Mesothelial cell of epicardium (in vitro differentiated cells): ENCODE measurements at places on chromosomes 2 and 18.
A peak's percentile ranks its signal among the peaks of the same experiment; 100 is the strongest.

- DNase-seq: no peak
Measured at GRCh38 chr2:66334237-66335029, 100.5 kb upstream of the MEIS1 start.

- DNase-seq: no peak
Measured at GRCh38 chr2:71547616-71548285, 94.4 kb downstream of the DYSF start.

DNA sequence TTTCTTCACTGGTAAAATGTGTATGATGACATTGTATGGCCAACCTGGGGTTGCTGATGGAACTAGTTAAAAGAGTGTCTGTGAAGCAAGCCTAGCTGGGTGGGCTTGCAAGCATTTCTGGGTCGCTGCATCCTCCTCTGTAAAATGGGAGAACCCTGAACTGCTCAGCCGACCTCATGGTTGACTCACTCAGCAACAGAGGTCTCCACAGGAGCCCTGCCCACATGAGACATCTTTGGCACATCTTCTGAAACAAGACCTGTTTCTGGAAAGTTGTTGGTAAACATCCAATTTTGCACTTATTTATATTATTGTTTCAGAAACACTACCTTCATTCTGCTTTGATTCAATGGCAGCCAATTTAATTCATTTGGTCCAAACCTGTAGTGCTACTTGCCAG lies 52.6 kb downstream of the BCL11A start:
- no peak for DNase-seq

GRCh38 chr18:54702686-54703085 lies 111.6 kb downstream of the DYNAP start:
- no peak for DNase-seq

DNA sequence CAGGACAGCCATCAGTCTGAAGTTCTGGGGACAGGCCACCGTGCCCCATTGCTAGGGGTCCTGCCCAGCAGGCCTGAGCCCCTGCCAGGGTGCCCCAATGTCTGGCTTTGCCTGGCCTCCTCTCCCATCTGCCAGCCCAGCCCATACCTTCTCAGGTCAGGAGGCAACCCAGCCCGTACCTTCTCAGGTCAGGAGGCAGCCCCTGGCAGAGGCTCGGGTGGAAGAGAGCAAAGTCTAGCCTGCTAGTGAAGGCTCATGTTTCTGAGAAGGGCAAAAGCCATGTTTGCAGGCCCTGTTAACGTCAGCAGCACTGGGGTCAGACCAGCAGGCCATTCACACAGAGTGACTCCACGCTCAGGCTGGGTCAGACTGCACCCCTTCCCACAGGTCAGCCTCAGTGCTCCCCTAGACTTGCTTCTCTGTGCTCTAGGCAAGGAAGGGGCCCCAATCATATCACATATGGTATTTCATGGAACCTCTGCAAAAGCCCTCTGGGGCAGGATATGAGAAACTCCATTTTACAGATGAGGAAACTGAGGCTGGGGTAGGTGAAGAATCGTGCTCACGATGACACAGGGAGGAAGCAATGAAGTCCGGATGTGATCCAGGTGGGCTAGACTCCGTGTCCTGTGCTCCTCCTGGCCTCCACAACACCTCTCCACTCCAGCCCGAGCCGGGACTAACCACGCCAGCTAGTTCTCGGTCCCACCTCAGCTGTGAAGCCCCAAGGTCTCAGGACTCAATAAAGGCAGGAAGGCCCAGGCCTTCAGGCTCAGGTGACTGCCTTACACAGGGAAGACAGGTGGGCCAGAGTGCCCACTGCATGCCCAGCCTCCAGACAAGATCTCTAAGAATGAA lies 9.5 kb downstream of the SDC1 start:
- DNase-seq: no peak

DNA sequence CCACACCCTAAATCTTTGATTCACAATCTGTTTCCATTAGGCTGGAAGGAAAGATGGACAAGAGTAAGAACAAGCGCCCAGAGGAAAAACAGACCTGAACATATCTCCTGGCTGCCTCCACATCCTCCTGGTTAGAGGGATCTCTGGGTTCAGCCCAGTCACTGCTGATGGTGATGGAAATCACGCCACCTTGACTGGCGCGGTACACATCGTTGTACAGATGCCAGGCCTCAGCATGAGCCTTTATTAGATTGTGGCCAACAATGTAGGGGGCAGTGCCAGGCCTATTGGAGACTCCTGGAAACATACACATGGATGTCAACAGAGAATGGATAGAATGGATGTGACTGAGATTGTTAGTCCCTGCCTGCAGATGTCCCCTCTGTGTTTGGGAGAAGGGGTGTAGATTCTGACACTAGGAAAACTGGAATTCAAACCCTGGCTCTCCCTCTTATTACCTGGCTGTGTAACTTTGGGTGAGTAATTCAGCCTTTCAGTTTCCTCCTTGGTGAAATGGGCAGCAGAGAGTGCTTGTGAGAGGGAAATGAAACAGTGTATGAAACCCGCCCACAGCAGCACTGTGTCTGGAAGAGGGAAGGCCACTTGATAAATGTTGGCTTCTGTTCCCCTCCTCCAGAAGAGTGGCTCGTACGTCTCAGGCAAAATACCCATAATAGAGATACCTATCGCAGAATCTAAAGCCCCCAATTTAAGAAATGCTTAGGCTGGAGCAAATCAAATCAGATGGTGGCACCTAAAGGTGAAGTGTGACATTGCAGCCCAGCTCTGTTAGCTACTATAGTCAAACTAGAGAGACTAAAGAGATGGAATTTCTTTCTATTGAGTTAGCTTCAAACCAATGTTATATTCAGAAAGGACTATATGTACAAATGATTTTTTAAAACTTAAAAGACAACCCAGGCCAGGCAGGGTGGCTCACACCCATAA lies 36.2 kb downstream of the LCT start:
- DNase-seq: no peak

DNA sequence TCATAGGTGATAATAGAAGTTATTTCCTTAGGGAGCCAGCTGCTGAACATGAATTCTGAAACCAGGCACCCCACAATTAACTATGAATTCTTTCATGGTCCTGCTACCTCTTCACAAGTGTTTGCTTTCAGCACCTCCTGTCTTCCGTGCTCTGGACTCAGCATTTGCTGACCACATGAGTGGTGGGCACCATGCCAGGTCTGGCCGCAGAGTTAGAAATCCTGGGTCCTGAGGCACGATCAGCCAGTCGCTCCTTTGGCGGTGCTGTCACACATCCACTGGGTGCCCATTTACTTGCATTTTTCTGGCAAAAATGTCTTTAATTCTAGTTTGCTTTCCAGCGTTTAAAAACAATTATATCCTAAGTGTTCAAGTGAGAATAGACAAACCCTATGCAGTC lies 196.4 kb upstream of the PXDN start:
- no peak for DNase-seq

- DNase-seq: no peak
Measured at GRCh38 chr2:118084491-118085089, 3.7 kb upstream of the INSIG2 start.

DNA sequence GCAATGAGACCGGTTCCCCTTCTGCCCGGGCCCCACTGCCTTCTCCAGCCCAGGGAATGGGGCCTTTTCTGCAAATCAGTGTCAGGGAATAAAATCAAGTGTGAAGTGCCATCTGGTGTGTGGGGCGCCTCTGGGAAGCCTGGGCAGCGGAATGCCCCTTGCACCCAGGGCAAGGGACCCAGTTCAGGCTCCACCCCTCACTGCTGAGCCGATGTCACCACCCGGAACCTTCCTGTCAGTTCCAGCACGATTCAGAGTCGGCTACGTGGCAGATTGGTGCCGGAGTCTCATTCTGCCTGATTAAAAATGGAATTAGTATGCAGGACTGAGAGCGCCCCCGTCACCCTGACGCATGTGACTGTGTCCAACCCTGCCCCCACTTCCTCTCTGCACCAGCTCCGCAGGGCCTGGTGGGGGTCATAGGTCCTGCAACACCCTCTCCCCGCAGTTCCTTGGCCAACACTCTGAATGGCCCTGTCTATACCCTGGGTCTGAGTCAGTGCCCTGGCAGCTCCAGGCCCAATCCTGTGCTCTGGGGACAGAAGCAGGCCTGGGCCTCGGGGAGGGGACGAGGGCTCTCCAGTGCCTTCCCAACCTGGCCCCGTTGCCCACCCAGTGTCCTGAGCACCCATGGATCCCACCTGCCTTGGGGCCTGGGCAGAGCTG lies 8.2 kb upstream of the ALPI start:
- no peak for DNase-seq

- DNase-seq: no peak
Measured at GRCh38 chr2:37109523-37109922, 25.2 kb downstream of the GPATCH11 start.

GRCh38 chr18:58535340-58536201 lies 93.3 kb downstream of the ALPK2 start:
- DNase-seq: no peak

DNA sequence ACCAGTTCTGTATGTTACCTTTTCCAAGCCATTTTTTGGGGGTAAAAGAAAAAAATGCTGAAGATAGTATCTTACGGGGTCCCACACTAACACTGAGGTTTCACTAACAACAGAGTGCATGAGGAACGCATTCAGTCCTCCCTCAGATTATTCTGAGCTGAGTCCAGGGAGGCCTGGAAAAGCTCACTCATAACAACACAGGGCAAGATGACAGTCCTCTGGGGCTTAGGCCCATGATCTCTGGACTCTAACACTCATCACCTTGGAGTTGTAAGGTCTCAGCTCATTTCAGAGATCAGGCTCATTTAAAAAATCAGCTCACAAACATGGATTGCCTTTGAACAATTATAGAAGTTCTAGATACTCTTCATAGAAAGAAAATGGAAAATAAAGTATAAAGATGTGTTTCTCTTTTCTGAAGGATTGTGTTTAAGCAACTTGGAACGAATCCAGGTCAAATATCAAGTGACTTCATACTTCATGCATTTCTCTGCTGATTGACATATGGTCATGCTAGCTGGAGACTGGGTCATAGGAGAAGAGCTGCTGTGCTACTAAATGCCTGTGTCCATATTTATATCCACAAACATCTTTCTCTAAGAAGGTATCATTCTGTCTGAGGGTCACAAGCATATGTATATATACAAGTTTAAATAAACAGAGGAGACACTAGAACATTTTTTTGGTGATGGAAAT lies 265.8 kb downstream of the ALK start:
- no peak for DNase-seq

DNA sequence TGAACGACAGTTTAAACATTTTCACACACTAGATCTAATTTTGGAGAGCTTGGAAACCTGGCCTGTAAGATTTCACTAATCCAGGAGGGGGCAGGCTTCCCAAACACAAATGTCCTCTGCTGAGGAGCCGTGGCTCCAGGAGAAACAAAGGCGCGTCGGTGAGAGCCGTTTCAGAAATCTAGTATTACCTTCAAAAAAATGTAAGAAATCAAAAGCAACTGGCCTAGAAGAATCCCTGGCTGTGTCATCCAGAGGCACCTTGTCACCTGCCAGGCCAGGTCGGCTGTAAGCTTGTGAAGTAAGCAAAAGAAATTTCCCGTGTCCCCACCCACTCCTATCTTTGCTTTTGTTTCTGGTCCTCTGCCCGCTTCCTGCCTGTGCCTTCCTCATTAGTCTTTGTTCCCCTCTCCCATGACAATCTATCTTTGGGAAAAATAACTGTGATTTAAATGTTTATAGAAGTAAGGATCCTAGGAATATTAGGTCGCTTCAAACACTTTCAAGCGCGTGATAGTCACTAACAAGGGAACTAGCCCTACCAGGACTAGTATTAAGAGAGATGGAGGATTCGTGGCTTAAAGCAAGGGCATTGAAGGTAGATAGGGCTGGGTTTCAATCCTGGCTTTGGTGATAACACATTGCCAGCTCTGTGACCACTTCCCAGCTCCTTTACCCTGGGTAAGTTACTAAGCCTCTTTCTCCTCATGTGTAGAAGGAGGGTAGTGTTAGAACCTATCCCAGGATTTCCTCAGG lies 99.5 kb upstream of the STK39 start:
- DNase-seq: peak; percentile 75

GRCh38 chr18:23126376-23127056 lies 8.8 kb upstream of the CABLES1 start:
- DNase-seq: no peak

DNA sequence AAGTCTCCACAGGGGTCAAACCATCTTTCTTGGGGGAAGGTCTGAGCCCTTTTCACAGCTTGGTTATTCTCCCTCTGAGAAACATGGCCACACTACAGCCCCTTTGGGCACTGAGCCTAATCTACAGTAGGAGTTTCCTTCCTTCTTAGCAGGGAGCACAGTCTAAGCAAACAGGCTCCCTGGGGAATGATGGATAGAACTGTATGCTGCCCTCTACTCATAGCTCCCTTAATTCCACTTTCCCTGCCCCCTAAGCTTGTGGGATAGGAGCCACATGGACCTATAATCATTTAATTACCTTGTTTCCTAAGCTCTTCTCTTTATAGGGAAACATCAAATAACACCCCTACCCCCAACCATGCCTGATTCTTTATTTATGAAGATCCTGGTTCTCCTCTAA lies 442.1 kb upstream of the MEX3C start:
- DNase-seq: no peak

- no peak for DNase-seq
Measured at GRCh38 chr2:42878581-42878980, 86.2 kb upstream of the HAAO start.

- no peak for DNase-seq
Measured at GRCh38 chr2:101805152-101806088, 107.9 kb downstream of the MAP4K4 start.

- DNase-seq: no peak
Measured at GRCh38 chr2:9665898-9666297, 35.1 kb upstream of the YWHAQ start.

GRCh38 chr2:55118643-55119083 lies 68.4 kb upstream of the RTN4 start:
- no peak for DNase-seq

DNA sequence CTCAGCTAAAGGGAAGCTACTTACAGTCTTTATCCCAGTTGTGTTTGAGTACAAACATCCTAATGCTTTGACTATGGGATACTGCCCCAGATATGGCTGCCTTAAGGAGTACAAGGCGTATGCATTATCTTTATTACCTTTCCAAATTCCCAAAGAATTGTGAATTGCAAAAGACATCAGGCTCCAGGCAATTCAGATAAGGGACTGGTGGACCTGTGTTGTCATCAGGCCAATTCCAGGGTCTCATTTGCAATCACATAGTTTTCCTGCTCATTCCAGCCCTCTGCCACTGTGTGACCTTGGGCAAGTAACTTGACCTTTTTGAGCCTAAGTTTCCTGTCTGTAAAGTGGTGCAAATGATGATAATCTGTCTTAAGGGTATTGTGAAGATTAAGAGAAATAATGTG lies 137.5 kb downstream of the FMNL2 start:
- no peak for DNase-seq

DNA sequence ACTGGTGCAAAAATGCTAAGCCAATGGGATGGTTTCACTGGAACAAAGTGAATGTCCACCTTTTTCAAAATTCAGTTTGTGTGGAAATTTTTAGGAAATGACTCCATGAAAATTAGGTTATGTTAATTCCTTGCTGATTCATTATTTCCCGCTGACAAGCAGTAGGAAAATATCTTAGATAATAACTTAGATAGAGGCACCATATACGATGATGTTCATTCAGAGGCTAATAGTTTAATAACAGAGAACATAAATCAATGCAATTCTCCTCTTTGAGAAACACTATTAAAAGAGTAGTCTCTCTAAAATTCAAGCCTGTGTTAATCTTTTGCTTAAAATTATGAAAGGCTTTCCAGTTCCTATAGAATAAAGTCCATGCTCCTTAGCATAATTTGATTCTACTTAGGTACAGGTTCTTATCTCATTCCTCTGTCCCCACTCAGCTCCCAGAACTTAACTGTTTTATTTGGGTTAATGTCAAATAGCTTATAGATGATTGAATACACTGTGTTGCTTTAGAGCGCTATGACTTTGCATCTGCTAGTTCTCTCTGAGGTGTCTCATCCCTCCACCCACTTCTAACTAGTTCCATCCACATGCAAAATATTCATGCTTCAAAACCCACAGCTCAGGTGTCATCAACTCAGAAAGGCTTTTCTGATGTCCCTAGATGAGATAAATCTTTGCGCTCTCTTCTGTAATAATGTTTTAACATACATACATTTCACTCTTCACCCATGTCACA lies 503.6 kb downstream of the ERBB4 start:
- DNase-seq: no peak
